ENCODE measurements at places on chromosomes 7 and 10.

DNA sequence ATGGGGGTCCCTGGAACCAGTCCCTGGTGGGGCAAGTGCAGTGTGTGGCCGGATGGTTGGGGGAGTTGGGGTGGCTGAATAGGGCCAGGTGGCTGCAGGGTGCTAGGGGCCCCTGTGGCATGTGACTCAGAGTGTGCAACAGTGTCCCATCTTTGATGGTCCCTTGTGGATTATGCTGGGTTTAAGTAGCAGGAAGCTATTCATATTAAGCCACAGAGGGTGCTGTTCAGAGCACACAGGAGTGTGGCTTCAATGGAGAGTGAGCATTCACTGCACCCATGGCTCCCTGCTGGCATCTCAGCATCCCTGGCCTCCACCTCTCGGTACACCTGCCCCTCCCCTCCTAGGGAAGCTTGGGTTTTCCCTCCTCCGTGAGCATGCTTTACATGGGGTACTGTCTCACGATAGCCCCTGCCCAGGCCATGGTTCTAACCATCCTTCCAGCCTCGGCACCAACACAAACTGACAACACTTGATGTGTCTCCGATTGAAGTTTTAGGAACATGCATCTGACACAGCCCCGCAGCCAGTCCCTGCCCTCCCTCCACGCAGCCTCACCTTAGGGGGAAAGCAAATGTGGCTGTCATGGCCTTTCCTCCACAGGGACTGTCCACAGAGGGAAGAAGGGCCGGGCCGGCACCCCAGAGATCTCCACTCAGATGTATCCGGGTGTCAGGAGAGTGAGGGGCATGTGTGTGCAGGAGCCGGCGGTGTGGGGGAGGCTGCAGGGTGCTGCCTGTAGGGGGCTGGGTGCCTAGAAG lies 30.4 kb upstream of the PPIF start:
- DNase-seq = no peak

DNA sequence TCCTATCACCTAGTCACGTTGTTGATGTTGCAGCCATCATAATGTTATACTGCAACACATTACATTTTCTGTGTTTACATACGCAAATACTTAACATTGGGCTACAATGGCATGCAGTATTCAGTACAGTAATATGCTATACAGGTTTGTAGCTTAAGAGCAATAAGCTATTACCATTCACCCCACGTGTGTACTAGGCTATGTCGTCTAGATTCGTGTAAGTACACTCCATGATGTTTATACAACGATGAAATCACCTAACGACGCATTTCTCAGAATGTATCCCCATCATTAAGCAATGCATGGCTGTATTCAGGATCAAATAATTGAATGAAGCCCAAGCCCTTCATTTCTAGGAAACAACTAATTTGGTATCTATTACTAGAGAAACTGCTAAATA lies 43.4 kb upstream of the C1GALT1 start:
- DNase-seq = no peak

GRCh38 chr7:104836976-104837375 lies 177.0 kb upstream of the KMT2E start:
- no peak for DNase-seq

DNA sequence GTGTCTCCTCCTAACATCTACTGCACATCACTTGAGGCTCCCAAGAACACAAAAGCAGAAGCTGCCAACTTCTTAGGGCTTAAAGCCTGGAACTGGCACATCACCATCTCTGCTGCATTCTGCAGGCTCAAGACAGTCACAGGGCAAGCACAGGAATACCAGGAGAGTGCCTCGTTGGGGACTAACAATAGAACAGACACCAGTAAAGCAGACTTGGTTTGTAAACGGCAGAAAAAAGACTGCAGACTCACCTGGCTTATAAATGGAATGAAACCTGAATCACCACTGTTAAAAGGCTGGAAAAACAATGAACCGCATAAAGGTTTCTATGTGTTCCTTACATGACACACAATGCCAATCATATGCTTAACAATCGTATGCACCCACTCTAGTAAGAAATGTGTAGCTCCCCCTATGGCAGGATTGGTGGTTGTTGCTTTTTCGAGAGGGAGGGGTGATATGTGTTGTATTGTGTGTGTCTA lies 12.8 kb downstream of the RHEB start:
- DNase-seq = no peak

- no peak for DNase-seq
Observed at GRCh38 chr10:102468683-102469082, 17.3 kb upstream of the C10orf95 start.

DNA sequence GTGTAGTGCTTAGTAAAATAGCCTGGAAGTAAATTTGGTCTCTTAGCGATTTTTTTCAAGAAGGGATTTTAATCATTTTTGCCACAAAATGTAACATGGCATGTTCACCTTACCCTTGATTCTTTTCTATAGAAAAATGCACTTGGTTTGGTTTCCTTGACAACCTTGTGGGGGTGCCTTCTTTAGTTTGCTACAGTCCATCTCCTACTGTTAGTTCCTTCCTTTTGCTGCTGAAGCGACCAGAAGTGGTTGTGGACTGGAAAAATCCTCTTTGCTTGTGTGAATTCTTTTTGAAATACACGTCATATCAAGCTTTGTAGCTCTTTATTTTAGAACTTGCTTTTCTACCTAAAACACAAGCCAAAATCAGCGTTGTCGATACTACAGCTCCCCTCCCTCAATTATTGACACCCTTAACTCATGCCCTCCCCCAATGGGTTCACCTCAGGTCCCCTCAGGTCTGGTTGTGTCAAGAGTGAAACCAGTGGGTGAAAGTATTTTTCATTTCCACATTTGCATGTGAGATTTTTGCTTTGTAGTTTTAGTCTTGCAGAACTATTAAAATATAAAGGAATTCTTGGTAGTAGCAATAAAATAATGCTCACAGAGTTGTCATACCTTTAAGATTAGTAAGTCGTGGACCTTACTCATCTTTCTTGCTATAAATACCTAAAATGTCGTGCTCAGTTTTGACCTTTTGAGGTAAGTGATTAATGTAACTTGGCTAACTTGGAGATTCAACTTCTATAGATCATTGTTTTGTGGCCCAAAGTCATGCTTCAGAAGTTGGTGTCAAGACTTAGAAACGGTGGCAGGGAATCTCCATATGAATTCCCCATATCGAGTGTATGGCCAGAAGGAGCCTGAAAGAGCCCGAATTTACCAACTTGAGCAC lies 1.5 kb downstream of the ACTR3B start:
- DNase-seq = no peak

DNA sequence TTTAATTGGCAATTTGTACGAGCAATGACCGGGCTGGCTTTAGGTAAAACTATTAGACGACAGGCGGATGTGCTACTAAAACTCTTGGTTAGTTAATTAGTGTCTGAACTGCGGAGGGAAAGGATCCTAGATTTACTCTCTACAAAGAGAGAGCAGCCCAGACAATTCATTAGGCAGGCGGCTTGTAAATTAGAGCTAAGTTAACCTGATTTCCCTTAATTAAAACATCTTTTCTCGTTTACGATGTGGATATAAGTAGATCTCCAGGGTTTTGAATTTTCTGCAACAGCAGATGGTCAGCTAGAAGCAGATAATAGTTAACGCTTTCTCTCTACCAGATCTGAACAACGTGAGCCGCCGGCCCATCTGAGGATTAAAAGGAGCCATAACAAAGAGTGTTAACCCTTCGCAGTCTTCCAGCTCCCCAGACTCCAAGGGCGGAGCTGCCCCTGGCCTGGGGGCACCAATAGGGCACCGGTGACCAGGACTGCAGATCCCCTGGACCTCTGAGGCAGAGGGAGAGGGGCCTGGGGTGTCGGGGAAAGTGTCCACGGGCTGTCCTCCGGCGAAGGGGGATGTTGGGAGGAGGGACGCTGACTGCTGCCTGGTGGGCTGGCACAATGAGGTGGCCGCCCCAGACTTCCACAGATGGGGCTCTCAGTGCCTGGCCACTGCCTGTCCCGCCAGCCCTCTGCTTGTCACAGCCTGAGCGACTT lies 6.3 kb upstream of the UNCX start:
- no peak for DNase-seq

DNA sequence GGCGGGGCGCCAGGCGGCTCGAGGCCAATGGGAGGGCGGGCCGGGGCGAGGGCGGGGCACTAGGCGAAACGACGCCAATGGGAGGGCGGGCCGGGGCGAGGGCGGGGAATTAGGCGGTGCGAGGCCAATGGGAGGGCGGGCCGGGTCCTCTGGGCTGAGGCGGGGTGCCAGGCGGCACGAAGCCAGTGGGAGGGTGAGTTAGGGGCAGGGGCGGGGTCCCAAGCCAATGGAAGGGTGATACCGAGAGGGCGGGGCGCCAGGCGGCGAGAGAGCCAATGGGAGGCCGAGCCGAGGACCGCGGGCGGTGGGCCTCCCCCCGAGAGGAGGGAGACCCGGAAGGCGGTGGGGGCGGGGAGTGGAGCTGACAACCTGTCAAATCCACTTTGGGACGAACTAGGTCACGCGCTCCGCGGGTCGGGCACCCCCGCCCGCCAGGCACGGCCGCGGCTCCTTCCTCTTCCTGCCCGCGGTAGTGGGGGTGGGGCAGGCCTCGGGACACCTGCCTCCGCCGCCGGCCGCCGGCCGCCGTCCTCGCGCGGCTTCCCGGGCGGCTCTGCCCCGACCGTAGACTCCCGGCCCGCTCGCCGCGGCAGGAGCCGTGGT lies 28.0 kb upstream of the KMT2C start:
- peak; percentile 100 for DNase-seq

DNA sequence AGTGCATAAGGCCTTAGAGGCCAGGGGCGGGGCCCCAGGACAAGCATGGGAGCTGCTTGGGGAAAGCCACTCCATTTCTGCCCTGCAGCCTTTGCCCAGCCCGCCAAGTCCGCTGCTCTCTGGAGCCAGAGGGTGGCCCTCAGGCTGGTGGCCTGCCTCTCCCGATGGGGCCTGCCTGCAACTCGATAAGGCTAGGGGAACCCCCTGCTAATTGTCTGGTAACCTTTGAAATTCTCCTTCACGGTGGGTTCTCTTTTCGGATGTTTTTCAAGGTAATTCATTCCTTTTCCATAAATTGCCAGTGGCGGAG lies 94.9 kb downstream of the ZMIZ1 start:
- no peak for DNase-seq

DNA sequence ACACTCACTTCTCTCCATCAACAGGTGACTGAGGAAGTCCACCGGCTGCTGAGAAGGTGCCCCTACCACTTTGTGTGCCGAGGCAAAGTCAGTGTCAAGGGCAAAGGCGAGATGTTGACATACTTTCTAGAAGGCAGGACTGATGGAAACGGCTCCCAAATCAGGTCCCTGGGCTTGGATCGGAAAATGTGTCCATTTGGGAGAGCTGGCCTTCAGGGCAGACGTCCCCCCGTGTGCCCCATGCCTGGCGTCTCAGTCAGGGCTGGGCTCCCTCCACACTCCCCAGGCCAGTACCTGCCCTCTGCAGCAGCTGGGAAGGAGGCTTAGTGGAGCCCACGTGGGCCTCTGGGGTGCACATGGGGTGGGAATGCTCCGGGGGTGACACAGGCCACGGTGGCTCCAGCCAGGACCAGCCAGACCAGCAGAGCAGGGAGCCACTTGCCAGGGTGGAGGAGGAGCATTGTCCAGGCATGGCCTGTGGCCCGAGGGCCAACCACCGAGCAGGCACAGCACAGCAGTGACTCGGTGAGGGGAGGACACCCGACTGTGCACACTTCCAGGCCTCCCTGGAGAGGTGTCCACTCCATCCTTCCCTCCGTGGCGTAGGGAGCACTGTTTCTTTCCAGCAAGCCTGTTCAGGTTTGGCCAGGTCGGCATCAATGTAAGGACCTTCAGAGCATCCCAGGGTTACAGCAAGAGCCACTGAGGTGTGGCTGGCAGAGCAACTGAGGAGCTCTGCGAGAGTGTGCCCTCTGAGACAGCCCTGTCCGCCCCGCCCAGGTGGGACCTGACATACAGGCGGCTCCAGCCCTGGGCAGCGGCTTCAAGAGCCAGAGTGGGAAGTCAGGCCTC lies 139.7 kb downstream of the ADCY1 start:
- DNase-seq = no peak

DNA sequence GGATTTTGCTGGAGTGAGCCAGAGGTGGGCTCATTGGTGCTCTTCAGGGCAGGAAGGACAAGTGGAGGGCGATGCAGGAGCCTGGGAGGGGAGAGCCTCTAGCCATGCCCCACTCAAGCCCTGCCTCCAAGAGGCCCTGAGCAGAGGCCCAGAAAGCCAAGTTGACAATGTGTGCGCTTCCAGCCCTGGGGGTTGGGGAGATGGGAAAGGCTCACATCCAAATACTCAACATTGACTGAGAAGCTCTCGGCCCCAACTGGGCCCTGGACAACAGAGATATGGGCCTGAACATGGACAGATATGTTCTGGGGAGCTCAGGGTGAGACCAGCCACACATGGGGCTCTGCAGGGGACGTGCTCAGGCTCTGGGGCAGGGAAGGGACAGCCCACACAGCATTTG lies 39.0 kb downstream of the FRMPD2 start:
- DNase-seq = no peak

GRCh38 chr7:638256-639011 lies 88.1 kb upstream of the DNAAF5 start:
- DNase-seq = no peak

DNA sequence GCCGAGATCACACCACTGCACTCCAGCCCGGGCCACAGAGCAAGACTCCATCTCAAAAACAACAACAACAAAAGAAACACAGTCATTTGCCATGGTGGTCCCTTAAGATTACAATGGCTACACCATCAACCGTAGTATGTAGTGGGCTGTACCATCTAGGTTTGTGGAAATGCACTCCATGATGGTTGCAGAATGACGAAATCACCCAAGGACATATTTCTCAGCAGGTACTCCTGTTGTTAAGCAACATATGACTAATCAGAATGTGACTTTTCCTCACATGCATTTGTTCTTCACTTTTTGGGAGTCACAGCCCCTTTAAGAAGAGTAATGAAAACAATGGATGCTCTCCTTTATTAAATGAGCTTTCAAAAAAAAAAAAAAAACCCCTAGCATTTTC lies 11.0 kb downstream of the SVIL start:
- no peak for DNase-seq

GRCh38 chr7:149838992-149839408 lies 825 bp downstream of the ZNF862 start:
- DNase-seq = no peak

GRCh38 chr10:125038637-125039036 lies 96.7 kb downstream of the ZRANB1 start:
- DNase-seq = no peak

DNA sequence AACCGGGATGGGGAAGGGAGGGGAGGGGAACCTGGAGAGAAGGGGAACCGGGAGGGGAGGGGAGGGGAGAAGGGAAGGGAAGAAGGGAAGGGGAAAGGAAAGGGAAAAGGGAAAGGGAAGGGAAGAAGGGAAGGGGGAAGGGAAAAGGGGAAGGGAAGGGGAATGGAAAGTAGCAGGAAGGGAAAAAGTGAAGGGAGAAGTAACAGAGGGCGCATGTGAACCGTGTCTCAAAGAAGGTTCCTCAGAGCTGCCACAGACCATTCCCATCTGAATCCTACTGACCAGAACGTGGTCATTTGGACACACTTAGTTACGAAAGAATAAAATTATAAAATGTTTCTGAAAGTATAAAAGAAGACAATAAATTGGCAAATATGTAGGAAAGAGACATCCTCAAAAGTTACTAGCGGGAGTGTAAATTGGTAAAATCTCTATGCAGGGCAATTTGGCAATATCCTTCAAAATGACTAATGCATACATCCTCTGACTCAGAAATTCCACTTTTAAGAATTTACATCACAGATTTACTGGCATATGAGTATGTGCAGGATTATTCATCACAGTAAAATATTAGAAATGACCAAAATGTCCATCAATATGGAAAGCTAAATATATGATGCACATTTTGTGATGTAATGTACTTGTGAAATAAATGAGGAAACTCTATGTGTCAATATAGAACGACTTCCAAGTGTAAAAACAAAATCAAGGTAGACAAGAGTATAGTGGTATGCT lies 12.9 kb downstream of the C10orf67 start:
- no peak for DNase-seq
